ENCODE measurements at places on chromosomes 5 and 9.

GRCh38 chr9:134601764-134602163 is 39.8 kb upstream of the COL5A1 start:
- DNase-seq = no peak

- no peak for DNase-seq
These were observed 21.9 kb downstream of the FNBP1 start for GRCh38 chr9:130021123-130021522.

GRCh38 chr9:115808108-115808507 is 345.5 kb upstream of the PAPPA start:
- no peak for DNase-seq

GRCh38 chr5:171315386-171315891 is 6.4 kb downstream of the TLX3 start:
- DNase-seq = no peak

DNA sequence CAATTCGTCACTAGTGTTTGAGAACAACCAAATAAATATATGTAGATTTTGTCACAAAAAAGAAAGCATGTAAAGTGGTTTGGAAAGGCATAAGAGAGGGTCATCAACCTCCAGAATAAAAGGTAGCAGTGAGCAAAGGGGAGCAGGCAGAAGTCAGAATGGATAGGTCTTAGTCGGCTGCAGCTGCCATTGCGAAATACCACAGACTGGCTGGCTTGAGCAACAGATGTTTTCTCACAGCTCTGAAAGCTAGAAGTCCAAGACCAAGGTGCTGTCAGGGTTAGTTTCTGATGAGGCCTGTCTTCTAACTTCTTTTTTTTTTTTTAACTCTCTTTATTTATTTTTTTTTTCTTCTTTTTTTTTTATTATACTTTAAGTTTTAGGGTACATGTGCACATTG is 208.1 kb upstream of the PIK3R1 start:
- peak; percentile 88 for DNase-seq

DNA sequence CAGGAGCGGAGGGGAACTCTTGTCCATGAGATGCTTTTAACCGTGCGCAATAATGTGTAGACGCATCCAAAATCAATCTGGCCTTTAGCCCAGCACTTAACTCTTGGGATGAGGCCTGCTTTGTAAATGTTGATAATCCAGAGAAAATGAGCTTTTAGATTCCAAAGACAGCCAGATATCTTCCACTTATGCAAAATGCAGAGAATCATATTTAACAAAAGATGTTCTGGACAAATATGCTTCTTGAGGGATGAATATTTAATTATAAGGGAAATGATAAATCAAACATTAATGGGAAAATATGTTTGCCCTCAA is 5.6 kb downstream of the S1PR3 start:
- DNase-seq = no peak

All from common myeloid progenitor, CD34-positive (primary cell).